ENCODE measurements at places on chromosomes 6 and 20.

DNA sequence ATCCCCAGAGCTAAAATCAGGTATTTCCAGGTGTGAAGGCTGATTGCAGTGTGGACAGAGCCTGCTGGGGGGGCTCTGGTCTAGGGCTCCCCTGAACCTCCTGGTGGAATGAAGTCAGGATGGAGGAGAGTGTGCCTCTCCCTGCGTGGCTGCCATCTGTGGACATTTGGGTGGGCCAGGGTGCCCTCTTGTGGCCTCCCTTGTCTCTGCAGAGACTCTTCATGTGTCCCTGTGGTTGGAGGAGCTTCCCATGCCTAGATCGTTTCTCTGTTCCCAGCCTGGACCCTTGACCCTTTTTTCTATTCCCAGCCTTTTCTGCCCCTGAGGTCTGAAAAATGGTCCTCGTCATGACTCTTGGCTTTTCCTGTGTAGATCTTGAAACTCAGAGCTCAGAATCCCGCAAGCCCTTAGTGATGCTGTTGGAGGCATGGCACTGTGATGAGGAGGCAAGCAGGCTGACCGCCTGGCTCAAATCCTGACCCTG, 9.9 kb upstream of the PSMF1 start:
- no peaks in the 10 kb centered on the region for H3K36me3 ChIP-seq
- no peaks in the 10 kb centered on the region for H3K4me1 ChIP-seq
- DNase-seq, result peak; percentile 43
- no peaks in the 10 kb centered on the region for H3K27me3 ChIP-seq

GRCh38 chr20:10951216-10951615, 277.4 kb upstream of the JAG1 start:
- no peak overlapping the region for H3K4me3 ChIP-seq
- H3K36me3 ChIP-seq, result no peaks in the 10 kb centered on the region
- DNase-seq, result no peak
- H3K27ac ChIP-seq, result no peak overlapping the region
- H3K4me1 ChIP-seq, result peaks cover 2% of the 10 kb centered on the region

DNA sequence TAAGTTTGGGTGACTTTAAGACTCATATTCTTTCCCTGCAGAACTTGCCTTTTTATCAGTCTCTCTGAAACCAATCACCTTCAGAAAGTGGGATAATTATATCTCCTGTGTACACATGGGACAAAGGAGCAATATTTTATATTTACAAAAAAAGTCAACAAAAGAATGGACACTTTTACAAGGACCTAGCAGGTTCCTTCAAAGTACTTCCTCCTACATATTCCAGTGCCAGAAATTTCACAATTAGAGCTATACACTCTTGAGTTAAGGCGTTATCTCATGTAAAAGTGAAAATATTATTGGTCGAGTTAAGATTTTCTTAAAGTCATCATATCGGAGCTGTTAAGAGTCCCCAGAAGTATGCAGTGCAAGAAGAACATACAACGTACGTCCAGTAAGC, 98.9 kb upstream of the MAFB start:
- no peak for DNase-seq
- H3K36me3 ChIP-seq, result no peaks in the 10 kb centered on the region
- H3K4me1 ChIP-seq, result no peaks in the 10 kb centered on the region
- no peak overlapping the region for H3K4me3 ChIP-seq
- no peak overlapping the region for H3K27ac ChIP-seq

DNA sequence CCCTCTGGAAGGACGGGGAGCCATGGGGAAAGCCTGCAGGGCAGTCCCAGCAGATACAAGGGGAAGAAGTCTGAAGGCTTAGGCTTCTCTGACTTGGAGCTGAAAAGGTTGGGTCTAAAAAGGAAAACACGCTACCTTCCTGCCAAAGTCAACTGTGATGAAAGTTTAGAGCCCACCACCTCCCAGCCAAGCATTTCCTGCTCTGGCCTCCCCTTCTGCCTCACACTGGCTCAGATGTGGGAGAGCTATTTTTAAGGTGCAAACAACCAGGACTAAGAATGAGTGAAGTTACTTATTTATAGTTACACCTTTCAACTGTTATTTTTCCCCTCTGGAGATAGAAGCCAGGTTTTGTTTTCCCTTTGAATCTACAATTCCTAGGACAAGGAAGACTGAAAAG, 21.2 kb downstream of the NEDD9 start:
- no peak overlapping the region for H3K27ac ChIP-seq
- peaks cover 18% of the 10 kb centered on the region for H3K4me1 ChIP-seq
- no peaks in the 10 kb centered on the region for H3K36me3 ChIP-seq
- H3K27me3 ChIP-seq, result no peaks in the 10 kb centered on the region
- no peak for DNase-seq

DNA sequence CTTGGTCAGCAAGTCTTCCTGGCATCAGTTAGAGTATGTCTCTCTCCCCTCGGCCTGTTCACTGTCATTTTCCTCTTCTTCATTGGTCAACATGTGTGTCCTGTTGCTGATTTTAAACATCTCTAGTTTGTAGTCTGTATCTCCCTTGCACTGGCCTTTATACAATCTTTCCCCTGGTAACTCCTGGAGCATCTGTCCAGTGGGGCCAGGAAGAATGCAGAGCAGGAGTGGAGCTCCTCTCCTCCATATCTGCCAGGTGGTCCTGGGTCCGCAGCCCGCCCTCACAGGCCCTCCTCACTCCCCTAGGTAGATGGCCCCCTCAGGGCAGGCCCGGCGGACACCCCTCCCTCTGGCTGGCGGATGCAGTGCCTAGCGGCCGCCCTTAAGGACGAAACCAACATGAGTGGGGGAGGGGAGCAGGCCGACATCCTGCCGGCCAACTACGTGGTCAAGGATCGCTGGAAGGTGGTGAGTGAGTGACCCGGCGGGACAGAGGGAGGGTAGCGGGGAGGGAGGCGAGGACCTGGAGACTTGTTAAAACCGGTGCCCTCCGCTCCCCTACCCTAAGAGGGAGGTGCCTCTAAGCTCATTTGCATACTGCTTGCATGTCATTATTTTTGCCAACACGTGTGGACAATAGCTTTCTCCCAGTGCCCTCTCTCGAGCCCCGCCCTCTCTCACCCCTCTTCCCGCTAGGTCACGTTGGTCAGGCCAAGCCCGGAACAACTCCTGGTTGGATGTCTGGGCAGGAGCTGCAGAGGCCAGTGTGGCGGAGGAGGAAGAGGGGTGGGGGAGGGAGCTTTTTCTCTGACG, 3.2 kb downstream of the TTBK1 start:
- peaks cover 36% of the 10 kb centered on the region for H3K27me3 ChIP-seq
- H3K4me1 ChIP-seq, result peaks cover 2% of the 10 kb centered on the region
- peak; percentile 55 for DNase-seq
- H3K36me3 ChIP-seq, result no peaks in the 10 kb centered on the region

DNA sequence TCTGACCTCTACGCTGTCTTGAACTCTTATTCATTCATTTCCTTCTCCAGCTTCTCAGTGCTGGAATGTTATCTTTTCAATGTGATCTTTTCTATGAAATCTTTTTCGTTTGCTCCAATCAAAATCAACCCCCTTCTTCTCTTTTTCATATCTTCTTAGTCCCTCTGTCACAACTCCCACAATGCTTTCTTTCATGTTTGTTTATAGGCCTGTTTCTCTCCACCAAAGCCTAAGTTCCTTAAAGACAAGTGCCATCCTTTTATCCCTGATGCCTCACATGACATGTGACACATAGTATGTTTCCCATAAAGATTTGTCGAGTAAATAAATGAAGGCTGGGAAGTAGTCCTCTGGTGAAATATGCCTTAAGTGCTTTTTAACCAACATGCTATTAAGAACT, 38.1 kb downstream of the CRYBG1 start:
- H3K4me1 ChIP-seq, result no peaks in the 10 kb centered on the region
- DNase-seq, result no peak
- H3K36me3 ChIP-seq, result no peaks in the 10 kb centered on the region
- H3K4me3 ChIP-seq, result no peak overlapping the region
- no peaks in the 10 kb centered on the region for H3K27me3 ChIP-seq
- no peak overlapping the region for H3K27ac ChIP-seq

Data from common myeloid progenitor, CD34-positive (primary cell).